ENCODE measurements at places on chromosomes 7 and 10.

DNA sequence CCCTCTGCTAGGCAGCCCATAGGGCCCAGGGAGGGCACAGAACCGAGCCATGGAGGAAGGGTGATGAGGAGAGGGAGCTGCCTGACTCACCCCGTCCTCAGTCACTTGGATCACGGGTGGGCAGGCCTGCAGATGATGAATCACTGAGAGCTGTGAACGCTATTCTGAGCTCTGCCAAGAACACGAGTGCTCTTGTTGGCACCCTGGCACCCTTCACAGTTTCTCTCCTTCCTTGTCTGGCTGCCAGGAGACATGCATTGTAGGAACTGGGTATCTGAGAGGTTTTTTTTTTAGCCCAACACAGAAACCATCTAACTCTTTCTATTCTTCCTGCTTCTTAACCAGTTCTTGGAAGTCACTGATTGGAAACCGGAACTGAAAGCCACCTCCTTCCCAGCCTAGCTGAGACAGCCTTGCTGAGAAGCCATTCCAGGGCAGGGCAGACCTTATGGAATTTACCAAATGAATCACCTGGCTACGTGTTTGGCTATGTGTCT, 82.1 kb downstream of the SLC37A3 start:
- DNase-seq, result no peak

DNA sequence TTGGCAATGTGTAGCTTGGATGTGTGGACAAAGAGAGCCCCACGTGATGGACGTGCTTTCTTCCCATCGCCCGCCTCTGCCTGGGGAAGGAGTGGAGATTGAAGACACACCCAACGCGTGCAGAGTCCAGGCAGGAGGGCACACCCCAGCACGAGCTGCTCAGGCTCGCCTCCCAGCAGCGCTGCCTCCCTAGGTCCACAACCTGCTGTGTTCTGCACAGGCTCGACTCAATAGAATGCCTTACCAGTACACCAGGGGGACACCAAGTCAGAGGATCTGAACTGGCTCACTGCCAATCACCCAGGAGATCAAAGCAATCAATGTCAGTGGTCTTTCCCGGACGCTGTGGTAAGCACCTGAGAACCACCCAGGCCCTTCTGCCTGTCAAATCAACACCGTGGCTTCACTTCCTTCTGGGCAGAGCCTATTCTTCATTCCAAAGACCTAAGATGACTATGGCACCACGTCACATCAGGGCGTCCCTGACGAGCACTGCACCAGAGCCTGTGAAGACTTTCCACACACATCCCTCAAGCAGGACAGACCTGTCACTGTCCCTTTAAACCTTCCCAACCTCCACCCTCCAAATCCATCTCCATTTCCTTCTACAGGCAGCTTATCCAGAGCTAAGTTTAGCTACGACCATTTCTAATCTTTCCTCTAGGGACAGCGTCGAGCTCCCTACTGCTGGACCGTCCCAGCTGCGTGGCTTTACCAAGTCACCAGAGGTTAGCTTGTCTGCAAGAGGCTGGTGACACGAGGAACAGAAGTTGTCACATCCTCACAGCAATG, 72.3 kb downstream of the AMZ1 start:
- no peak for DNase-seq

DNA sequence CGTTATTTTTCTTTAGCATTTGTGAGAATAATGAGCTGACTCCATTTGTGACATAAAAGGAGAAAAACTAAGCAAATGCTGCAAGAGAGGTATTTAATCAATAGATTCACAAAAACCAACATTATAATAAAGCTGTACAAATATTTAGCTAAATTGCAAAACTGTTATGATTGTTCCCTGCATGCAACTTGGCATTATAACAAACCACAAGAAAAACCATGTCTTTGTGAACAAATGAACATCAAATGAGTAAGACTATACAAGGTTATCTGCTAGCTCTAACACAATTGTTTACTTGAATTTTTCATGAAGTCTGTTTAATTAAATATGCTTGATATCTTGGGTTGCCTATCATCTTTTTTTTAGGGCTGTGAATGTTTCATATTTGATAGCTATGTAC, 50.8 kb upstream of the PPP1R9A start:
- DNase-seq, result no peak

DNA sequence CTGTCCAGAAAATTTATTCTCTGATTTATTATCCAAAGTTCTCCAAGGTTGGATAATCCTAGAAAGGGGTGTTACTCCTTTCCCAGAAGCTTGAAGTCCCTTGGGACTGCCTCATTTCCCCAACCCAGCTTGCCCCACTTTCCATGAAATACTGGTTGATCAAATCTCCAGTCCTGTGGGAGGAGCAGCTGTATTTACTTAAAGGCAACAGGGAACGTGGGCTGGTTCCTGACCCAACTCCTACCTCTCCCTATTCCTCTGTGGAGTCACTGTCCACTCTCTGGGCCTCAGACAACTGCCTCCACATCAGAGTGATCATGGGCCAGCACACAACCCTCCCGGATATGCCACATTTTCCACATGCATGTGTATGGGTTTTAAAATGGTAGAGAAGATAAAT, 166.2 kb upstream of the PRR15 start:
- no peak for DNase-seq

- no peak for DNase-seq
Observed at GRCh38 chr7:128069373-128070364, 38.4 kb upstream of the LRRC4 start.
